Tibial nerve (tissue), 4 donors: ENCODE measurements at places on chromosomes 5 and 9.

GRCh38 chr9:88781628-88782391 lies 209.5 kb upstream of the S1PR3 start:
- H3K27ac ChIP-seq = no peak overlapping the region
- no peak overlapping the region for H3K4me3 ChIP-seq
- no peaks in the 10 kb centered on the region for H3K36me3 ChIP-seq
- no peaks in the 10 kb centered on the region for H3K27me3 ChIP-seq

- H3K4me1 ChIP-seq = no peaks in the 10 kb centered on the region
- H3K27me3 ChIP-seq = no peaks in the 10 kb centered on the region
- H3K27ac ChIP-seq = no peak overlapping the region
- DNase-seq = no peak
- no peak overlapping the region for H3K4me3 ChIP-seq
- no peaks in the 10 kb centered on the region for H3K36me3 ChIP-seq
Observed at GRCh38 chr5:173932695-173933139, 44.6 kb downstream of the CPEB4 start.

DNA sequence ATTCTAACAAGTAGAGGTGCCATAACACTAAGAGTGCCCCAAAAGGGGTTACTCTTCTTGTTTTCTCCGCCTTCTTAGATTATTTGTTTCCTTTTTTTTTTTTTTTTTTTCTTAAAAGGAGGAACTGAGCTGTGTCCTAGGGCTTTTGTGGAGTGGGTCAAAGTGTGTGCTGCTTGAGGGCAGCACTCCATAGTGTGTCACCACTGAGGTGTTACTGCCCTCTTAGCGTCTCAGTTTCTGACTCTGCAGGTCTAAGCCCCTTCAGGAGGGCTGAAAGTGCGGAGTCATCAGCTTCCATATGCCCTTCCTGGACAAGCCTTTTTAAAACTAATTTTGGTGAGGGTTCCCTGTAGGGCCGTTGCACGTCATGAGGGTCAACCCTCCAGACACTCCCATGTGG lies 12.6 kb upstream of the NANS start:
- no peak overlapping the region for H3K27ac ChIP-seq
- no peaks in the 10 kb centered on the region for H3K36me3 ChIP-seq
- no peak for DNase-seq
- no peak overlapping the region for H3K4me3 ChIP-seq

- no peak overlapping the region for H3K27ac ChIP-seq
- peaks cover 5% of the 10 kb centered on the region for H3K4me1 ChIP-seq
- no peak overlapping the region for H3K4me3 ChIP-seq
- H3K27me3 ChIP-seq = no peaks in the 10 kb centered on the region
- DNase-seq = no peak
Observed at GRCh38 chr9:107246259-107247254, 36.5 kb upstream of the RAD23B start.

DNA sequence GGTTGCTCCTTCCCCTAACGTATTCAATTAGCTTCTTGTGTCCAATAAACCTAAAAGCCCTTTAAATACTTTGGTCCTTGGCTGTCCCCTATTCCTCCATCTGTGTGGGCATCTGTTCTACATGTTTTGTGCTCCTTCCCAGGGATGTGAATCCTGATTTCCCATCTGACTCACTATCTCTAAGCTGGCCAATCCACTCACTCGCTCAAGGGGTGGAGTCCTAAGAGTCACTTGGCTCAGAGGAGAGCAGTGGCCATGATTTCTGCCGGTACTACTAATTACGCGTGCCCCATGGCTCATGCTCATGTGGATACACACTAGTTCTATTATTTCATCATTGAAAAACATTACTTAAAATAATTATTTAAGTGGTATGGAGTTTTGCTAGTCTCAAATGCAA lies 89.6 kb downstream of the TAF11L14 start:
- H3K36me3 ChIP-seq = no peaks in the 10 kb centered on the region
- no peaks in the 10 kb centered on the region for H3K27me3 ChIP-seq
- no peak overlapping the region for H3K4me3 ChIP-seq
- H3K27ac ChIP-seq = no peak overlapping the region
- no peak for DNase-seq

GRCh38 chr9:34907044-34907443 lies 51.0 kb upstream of the PHF24 start:
- no peaks in the 10 kb centered on the region for H3K4me1 ChIP-seq
- no peak overlapping the region for H3K4me3 ChIP-seq
- no peaks in the 10 kb centered on the region for H3K27me3 ChIP-seq

GRCh38 chr9:137470785-137471184 lies 11.7 kb upstream of the NSMF start:
- H3K36me3 ChIP-seq = peaks cover 31% of the 10 kb centered on the region
- no peaks in the 10 kb centered on the region for H3K4me1 ChIP-seq
- no peak overlapping the region for H3K27ac ChIP-seq
- no peak for DNase-seq
- H3K27me3 ChIP-seq = no peaks in the 10 kb centered on the region

DNA sequence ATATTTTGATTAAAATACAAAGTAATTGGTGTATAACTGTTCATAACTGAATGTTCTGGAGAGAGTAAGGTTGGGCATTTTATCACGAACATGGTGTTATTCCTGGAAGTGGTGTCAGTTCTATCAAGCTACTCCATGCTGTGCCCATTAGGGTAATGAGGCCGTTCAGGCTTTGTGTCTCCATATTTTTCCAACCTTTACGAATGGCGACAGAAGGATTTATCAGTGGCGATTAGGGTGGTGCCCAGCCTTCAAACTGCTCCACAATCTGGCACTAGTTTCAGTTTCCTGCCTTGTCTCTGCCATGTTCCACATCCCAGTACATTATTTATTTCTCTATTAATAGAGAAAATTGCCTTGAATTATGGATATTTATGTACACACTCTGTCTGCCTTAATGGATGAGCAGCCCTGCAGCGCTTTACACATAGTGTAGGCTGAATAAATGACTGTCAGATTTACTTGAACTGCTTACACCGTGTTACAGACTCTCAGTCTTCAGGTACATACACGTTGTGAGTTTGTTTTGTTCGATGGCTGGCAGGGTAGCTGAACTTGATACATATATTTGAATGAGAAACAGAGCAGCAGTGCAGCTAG lies 23.9 kb upstream of the TMC1 start:
- H3K4me1 ChIP-seq = no peaks in the 10 kb centered on the region
- no peaks in the 10 kb centered on the region for H3K27me3 ChIP-seq
- H3K4me3 ChIP-seq = no peak overlapping the region
- DNase-seq = no peak
- H3K36me3 ChIP-seq = no peaks in the 10 kb centered on the region

- H3K4me1 ChIP-seq = peaks cover 10% of the 10 kb centered on the region
- H3K4me3 ChIP-seq = no peak overlapping the region
- no peaks in the 10 kb centered on the region for H3K27me3 ChIP-seq
- no peak overlapping the region for H3K27ac ChIP-seq
- no peaks in the 10 kb centered on the region for H3K36me3 ChIP-seq
Observed at GRCh38 chr9:90965226-90966030, 163.8 kb downstream of the SYK start.

- no peak overlapping the region for H3K27ac ChIP-seq
- H3K36me3 ChIP-seq = no peaks in the 10 kb centered on the region
- no peak overlapping the region for H3K4me3 ChIP-seq
- no peak for DNase-seq
Observed at GRCh38 chr5:61866930-61867329, 439.1 kb upstream of the KIF2A start.

DNA sequence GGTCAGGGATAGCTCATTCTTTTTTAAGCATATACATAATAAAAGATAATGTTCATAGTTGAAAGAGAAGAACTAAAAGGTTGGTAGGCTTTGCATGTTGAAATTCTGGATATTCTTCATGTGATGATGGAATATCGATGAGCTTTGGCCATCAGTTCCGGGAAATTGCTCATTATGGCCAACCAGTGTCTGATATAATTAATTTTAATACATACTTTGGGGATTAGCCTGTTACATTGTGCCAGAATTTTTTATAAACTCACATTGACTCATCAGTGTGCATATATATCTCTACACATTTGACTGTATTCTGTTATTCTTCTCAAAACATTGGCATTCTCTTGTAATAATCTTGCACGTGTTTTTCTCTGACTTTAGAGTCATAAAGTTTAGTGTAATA lies 84.3 kb downstream of the NNT start:
- no peak overlapping the region for H3K4me3 ChIP-seq
- H3K36me3 ChIP-seq = no peaks in the 10 kb centered on the region
- peaks cover 31% of the 10 kb centered on the region for H3K4me1 ChIP-seq
- H3K27ac ChIP-seq = no peak overlapping the region
- no peaks in the 10 kb centered on the region for H3K27me3 ChIP-seq

GRCh38 chr9:128882677-128883603 lies 1.0 kb downstream of the LRRC8A start:
- DNase-seq = no peak
- no peaks in the 10 kb centered on the region for H3K4me1 ChIP-seq
- H3K36me3 ChIP-seq = peaks cover 14% of the 10 kb centered on the region

- no peak overlapping the region for H3K27ac ChIP-seq
- no peaks in the 10 kb centered on the region for H3K36me3 ChIP-seq
- H3K4me3 ChIP-seq = no peak overlapping the region
- no peaks in the 10 kb centered on the region for H3K27me3 ChIP-seq
- no peak for DNase-seq
- no peaks in the 10 kb centered on the region for H3K4me1 ChIP-seq
Observed at GRCh38 chr5:59471463-59471862, 422.1 kb downstream of the PDE4D start.

- no peaks in the 10 kb centered on the region for H3K36me3 ChIP-seq
- H3K27ac ChIP-seq = no peak overlapping the region
- H3K27me3 ChIP-seq = no peaks in the 10 kb centered on the region
- H3K4me1 ChIP-seq = no peaks in the 10 kb centered on the region
- H3K4me3 ChIP-seq = no peak overlapping the region
- no peak for DNase-seq
Observed at GRCh38 chr9:29322240-29322639, 1749.0 kb upstream of the C9orf72 start.

- no peak overlapping the region for H3K27ac ChIP-seq
- DNase-seq = no peak
- no peaks in the 10 kb centered on the region for H3K4me1 ChIP-seq
- H3K4me3 ChIP-seq = no peak overlapping the region
- no peaks in the 10 kb centered on the region for H3K36me3 ChIP-seq
- H3K27me3 ChIP-seq = no peaks in the 10 kb centered on the region
Observed at GRCh38 chr5:99900302-99900852, 634.8 kb upstream of the FAM174A start.

- no peak overlapping the region for H3K27ac ChIP-seq
- DNase-seq = peak; percentile 41
- H3K4me1 ChIP-seq = no peaks in the 10 kb centered on the region
- H3K36me3 ChIP-seq = no peaks in the 10 kb centered on the region
- no peak overlapping the region for H3K4me3 ChIP-seq
Observed at GRCh38 chr5:101390151-101390908, 487.2 kb upstream of the ST8SIA4 start.

GRCh38 chr5:55993013-55993412 lies 1.8 kb downstream of the IL6ST start:
- H3K27ac ChIP-seq = peak overlapping the region; percentile 97
- no peak for DNase-seq
- H3K36me3 ChIP-seq = peaks cover 4% of the 10 kb centered on the region
- no peaks in the 10 kb centered on the region for H3K27me3 ChIP-seq
- peak overlapping the region; percentile 95 for H3K4me3 ChIP-seq
- no peaks in the 10 kb centered on the region for H3K4me1 ChIP-seq

DNA sequence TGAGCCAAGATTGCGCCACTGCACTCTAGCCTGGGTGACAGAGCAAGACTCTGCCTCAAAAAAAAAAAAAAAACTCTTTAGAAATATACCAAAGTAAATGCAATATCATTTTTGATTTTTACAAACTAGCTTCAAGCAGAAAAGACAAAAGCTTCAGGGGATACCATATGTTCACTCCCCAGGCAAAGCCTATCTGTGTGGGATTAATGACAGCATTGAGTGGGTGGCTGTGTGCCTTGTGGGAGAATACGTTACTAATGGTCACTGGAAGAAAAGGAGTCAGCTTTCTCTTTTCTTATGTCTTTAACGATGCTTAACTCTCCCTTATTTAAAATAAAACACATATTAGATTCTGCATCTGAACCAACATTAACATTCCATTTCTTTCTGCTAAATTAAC lies 1.9 kb downstream of the PCA3 start:
- no peak overlapping the region for H3K27ac ChIP-seq
- no peak overlapping the region for H3K4me3 ChIP-seq
- no peaks in the 10 kb centered on the region for H3K27me3 ChIP-seq
- no peaks in the 10 kb centered on the region for H3K36me3 ChIP-seq
- no peaks in the 10 kb centered on the region for H3K4me1 ChIP-seq
- DNase-seq = no peak

GRCh38 chr5:39775086-39775796 lies 350.5 kb upstream of the DAB2 start:
- no peak overlapping the region for H3K27ac ChIP-seq
- no peaks in the 10 kb centered on the region for H3K36me3 ChIP-seq
- no peaks in the 10 kb centered on the region for H3K27me3 ChIP-seq
- H3K4me3 ChIP-seq = no peak overlapping the region
- no peak for DNase-seq
- no peaks in the 10 kb centered on the region for H3K4me1 ChIP-seq

DNA sequence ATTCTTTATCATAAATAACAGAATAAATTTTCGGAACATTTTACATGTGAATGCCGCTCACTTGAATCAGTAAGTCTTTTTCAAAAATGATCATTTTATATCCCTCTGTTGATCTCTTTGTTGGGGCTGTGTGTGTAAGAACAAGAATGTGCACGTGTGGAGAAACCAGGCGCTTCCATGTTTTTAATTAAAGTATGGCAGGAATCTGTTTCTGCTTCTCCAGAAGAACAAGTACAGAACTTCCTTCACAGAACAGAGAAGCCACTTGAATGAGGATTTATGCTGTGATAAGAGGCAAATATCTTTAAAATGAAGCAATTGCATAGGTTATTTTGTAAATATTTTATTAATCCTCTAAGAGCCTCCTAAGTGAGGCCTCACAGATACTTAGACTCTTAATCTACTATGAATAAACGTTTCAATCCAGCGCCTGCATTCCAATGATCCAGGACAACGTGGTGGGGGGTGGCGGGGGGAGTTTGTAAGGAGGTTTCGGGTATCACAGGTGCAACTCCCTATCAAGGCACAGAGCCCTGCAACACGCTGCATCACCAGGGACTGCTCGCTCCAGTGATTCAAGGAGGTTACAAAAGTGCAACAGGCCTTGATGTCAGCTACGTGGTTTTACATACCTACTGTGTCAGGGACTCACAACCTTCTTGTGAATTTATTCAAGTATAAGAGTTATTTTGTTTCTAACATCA lies 409.2 kb downstream of the BNC2 start:
- peaks cover 19% of the 10 kb centered on the region for H3K4me1 ChIP-seq
- no peaks in the 10 kb centered on the region for H3K36me3 ChIP-seq
- no peak overlapping the region for H3K4me3 ChIP-seq
